ENCODE measurements at places on chromosomes 7 and 10. TPM values are rescaled to one million over a fixed set of nuclear protein-coding genes. Genes with fewer than 3 reads are reported as not detected.

The TCERG1L gene
- 0.05 TPM for total RNA-seq

- DNase-seq, result no peak
Observed at GRCh38 chr10:111113238-111113960, 36.6 kb downstream of the ADRA2A start.

DNA sequence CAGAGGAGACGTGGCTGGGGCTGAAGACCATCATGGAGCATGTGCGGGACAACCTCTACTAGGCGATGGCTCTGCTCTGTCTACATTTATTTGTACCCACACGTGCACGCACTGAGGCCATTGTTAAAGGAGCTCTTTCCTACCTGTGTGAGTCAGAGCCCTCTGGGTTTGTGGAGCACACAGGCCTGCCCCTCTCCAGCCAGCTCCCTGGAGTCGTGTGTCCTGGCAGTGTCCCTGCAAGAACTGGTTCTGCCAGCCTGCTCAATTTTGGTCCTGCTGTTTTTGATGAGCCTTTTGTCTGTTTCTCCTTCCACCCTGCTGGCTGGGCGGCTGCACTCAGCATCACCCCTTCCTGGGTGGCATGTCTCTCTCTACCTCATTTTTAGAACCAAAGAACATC lies 22.0 kb upstream of the CPA5 start:
- no peak for DNase-seq

DNA sequence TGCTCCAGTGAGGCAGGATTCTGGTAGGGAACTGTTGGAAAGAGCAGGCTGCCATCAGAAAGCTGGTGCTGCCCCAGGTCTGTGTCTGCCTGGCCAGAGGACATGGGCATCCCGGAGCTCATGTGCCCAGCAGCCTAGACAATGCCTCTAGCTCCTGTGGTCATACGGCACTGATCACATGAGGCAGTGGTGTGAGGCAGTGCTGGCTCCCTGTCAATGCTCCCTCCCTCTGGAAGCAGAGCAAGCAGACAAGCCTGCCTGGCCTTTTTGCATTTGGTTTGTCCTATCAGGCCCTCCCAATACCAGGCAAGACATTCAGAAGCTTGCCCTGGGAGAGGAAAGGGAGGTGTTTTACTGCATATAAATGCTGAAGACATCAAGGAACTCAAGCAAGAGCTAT lies 19.5 kb upstream of the MMP21 start:
- DNase-seq, result peak; percentile 59

DNA sequence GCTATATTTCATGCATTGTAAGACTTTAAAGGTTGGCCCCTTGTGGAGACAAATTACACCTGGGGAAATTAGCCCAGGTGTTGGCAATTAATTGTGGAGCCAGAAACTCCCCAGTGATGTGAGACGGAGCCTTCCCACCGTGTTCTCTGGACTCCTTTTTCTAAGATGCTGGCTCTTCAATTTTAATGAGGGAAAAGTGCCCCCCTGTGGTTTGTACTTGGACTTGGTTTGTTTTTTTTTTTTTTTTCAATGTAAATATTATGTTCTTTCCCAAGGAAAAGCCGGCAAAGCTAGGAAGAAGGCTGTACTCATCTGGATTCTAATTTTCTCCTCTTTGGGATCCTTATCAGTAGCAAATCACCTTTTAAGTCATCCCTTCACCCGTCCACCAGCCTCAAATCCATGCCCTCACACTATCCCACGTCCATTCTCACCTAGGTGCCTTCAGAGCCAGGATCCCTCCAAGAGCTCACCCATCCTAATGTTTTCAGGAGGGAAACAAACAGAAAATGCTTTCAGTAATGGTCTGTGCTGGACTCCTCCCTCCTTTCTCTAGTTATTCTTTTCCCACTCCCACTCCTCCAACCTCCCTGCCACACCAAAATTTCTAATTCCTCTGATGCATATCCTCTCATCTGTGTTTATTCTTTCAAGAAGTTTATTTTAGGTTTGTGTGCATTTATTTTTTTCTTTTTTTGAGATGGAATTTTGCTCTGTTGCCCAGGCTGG lies 20.4 kb upstream of the ST8SIA6 start:
- peak; percentile 42 for DNase-seq

Measured in SK-MEL-5 (cell line).